SK-N-SH (cell line): ENCODE measurements at places on chromosomes 3 and 15. TPM values are rescaled to one million over a fixed set of nuclear protein-coding genes. Genes with fewer than 3 reads are reported as not detected.

DNA sequence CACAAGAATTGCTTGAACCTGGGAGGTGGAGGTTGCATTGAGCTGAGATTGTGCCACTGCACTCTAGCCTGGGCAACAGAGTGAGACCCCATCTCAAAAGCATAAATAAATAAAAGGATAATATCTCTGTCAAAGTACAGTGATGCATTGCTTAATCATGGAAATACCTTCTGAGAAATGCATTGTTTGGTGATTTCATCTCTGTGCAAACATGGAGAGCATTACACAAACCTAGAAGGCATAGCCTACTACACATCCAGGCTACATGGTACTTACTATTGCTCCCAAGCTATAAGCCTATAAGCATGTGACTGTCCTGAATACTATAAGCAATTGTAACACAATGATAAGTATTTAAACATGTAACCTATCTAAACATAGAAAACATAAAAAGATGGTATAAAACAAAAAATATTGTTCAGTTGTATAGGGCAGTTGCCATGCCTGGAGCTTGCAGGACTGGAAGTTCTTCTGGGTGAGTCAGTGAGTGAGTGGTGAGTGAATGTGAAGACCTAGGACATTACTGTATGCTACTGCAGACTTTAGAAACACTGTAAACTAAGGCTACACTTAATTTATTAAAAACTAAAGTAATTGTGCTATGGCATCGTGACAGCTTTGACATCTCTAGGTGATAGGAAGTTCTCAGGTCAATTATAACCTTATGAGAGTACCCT is 93.6 kb upstream of the SNRPN start:
- H3K27me3 ChIP-seq: no peaks in the 10 kb centered on the region
- peaks cover 3% of the 10 kb centered on the region; the same call in 1 of the 2 replicates for H3K4me1 ChIP-seq
- H3K36me3 ChIP-seq: no peaks in the 10 kb centered on the region

DNA sequence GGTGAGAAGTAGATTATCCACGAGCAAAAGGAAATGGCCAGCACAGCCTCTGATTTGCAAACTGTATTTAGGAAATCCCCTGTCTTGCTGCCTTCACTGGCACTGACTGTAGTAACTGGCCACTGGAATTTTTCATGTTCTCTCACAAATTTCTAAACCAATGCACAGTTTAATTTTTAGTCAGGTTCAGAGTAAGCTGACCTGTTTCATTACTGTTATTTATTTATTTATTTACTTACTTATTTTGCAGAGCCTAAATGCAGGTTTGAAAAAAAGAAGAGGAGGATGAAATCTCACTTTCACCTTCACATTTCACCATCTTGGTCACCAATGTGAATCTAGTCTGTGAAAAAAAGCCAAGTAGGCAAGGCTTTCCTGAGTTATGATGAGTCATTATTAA is 291.0 kb downstream of the PLOD2 start:
- H3K36me3 ChIP-seq: no peaks in the 10 kb centered on the region
- no peak for DNase-seq
- H3K4me3 ChIP-seq: no peak overlapping the region

Gene GPR156
- polyA plus RNA-seq: 0.31 and 0.34 TPM in 2 replicates

Gene MESP2
- polyA plus RNA-seq: 0.21 and 0.31 TPM in 2 replicates

Gene CHST13
- polyA plus RNA-seq: 0.37 and 0.41 TPM in 2 replicates

Gene CLDN11
- 1.6 and 2.2 TPM in 2 replicates for polyA plus RNA-seq

Gene COPB2
- 69.7 and 98.7 TPM in 2 replicates for polyA plus RNA-seq

Gene COL6A5
- not detected in 2 replicates for polyA plus RNA-seq

GRCh38 chr15:87403973-87404372 is 852.6 kb downstream of the NTRK3 start:
- no peaks in the 10 kb centered on the region for H3K36me3 ChIP-seq
